ENCODE measurements at places on chromosomes 1 and 21. TPM values are rescaled to one million over a fixed set of nuclear protein-coding genes. Genes with fewer than 3 reads are reported as not detected.
A peak's percentile ranks its signal among the peaks of the same experiment; 100 is the strongest.

DNA sequence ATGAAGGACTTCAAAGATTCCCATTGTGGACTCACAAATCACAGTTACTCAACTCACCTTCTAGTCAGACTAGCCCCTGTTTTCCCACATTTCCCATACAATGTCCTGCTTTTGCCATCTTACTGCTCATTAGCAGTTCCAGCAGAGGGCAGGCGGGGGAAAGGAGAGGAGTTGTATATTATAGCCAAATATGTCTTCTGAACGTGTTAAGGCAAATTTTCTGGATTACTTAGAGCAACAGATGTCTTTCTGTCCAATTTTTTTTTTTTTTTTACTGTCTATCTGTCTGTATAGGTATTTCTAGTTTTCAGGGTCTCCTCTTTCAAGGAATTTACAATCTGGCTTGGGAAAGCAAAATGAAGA is 29.9 kb upstream of the DDAH1 start:
- DNase-seq = no peak

- DNase-seq = peak; percentile 96
Observed at GRCh38 chr1:112735752-112736151, 20.6 kb upstream of the PPM1J start.

- no peak for DNase-seq
Observed at GRCh38 chr1:168498159-168498631, 45.6 kb downstream of the XCL2 start.

DNA sequence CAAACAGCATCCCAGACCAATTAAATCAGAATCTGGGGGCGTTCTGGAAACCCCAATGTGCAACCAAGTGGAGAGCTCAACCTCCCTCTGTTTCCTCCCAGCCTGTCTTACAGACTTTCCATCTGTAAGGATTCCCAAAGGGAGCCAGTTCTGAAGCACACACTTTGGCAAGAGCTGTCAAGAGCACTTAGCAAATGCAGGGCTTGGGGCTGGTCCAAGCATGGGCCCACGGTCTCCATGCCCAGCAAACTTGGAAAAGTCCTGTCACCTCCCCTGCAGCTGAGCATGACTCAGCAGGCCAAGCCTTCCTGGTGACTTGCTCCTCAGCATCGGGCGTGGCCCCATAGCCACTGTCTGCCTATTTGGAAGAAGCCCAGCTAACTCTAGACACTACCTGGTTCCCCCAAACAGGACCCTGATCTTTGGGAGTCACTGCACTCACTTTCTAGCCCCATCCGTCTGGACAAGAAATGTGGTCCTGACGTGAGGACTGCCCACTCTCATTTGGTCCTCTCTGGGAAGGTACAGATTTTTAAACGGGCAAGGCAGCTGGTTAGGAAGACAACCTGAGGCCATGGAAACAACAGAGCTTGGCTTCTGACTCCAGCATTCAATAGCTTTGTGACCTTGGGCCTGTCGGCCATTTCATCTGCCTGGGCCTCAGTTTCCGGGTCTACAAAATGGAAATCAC is 16.9 kb downstream of the SLC2A1 start:
- peak; percentile 95 for DNase-seq

DNA sequence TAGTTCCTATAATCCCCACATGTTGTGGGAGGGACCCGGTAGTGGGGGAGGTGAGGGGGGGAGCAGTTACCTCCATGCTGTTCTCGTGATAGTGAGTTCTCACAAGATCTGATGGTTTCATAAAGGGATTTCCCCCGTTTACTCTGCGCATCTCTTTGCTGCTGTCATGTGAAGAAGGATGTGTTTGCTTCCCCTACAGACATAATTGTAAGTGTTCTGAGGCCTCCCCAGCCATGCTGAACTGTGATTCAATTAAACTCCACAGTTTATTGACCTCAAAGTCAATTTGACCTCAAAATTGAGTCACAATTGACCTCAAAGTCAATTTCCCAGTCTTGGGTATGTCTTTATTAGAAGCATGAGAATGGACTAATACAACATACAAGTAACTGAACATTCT is 19.7 kb downstream of the DPH5 start:
- no peak for DNase-seq

DNA sequence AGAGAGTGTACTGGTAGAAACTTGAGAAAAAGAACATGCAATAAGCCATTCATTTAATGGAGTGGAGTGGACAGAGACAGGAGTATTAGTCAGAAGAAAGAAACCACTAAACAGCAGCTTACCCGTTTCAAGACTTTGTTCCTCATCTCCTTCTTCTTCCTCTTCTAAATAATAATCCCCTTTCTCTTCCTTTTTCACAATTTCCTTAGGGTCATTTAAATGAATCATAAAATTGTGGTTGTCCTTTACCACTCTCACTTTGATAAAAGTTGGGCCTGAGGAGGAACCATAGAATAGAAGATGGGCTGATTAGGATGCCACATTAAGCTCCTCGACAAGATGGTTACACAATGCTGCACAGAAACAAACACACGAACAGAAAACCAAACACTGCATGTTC is 109.6 kb downstream of the WDR3 start:
- DNase-seq = no peak

- no peak for DNase-seq
Observed at GRCh38 chr1:56175211-56175610, 404.2 kb downstream of the PLPP3 start.

GRCh38 chr1:209768354-209768774 is 12.5 kb downstream of the TRAF3IP3 start:
- DNase-seq = no peak

DNA sequence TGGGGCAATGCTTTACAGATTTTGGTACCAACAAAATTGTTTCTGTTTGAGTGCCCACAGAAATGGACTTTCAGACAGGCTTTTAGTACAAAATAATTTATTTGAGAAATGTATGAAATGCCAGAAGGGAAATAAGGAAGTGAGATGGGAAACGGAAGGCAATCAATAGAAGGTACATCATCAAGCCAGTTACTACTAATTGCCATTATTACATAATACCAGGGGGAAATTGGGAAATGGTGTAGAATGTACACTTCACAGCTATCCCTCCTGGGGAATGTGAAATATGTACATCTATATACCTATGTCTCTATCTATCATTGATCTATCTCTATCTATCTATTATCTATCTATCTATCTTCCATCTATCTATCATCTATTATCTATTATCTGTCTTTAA is 264.6 kb upstream of the B3GALT2 start:
- no peak for DNase-seq

GRCh38 chr1:244163861-244164510 is 112.9 kb downstream of the ZBTB18 start:
- DNase-seq = peak; percentile 87

- DNase-seq = no peak
Observed at GRCh38 chr1:208919371-208919770, 664.1 kb upstream of the CAMK1G start.

- DNase-seq = no peak
Observed at GRCh38 chr21:42235593-42235992, 16.7 kb downstream of the ABCG1 start.

DNA sequence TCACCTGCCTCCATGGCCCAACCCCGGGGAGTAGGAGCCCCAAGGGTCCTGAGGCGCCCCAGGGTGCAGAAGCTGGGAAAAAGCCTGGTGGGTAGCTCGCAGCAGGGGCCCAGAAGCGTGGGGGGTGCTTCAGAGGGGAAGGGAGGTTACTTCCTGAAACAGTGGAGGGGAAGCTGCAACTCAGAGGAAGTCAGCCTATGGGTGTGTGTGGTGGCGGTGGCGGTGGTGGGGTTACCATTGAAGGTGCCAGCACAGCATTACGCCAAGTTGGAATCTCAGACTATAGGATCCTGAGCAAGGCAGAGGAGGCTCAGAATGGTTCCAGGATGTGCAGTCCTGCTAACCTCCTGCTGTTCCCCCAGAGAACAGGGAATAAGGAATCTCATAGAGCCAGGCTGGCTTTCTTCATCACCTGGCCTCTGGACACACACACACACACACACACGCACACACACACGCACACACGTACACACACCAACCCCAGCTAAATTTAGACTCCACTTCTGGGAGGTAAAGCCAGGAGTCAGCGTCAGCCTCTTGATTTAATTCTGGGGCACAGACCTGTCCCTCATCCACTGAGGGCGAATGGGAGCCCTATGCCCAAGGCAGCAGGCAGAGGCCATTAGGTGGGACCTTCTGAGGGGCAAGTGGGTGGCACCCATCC is 1.3 kb downstream of the DENND4B start:
- DNase-seq = peak; percentile 93

DNA sequence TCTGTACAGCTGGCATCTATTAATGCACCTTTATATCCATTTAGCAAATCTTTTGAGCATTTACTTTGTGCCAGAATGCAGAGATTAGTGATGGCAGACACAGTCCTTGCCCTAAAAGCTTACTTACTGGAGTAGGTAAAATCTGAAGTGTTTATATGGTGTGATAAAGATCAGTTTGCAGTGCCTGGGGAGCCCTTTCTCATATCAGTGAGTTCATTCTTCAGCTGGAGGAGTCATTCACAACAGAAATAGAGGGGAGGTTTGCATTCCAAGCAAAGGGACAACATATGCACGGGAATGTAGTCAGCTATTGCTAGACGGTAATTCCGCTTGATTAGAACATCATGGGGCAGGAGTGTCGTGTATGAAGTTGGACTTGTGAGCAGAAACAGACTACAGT is 8.4 kb downstream of the SLC35F3 start:
- no peak for DNase-seq

GRCh38 chr1:118364882-118365281 is 179.9 kb upstream of the SPAG17 start:
- DNase-seq = no peak

DNA sequence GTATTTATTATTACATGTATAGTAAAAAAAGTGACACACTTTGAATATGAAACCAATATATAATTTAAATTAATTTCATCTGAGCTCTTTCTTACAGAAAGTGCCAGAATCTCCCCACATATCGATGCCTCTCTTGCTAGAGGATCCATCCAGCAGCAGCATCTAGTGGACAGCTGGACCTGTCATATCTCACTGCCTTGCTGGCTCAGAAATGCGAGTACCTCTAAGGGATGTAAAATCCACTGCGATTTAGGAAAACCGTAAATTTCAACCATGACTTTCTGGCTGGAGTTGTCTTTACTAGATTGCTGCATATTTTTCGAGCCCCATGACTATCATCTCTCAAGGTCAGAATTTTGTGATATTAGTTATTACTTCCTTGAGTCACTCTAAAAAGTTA is 333.8 kb downstream of the NEGR1 start:
- no peak for DNase-seq

Gene FHAD1
- 0.72 TPM for total RNA-seq

Gene C1orf56
- 4.4 TPM for total RNA-seq

Gene CAMK2N1
- total RNA-seq = 1.5 TPM

Gene UBL4B
- total RNA-seq = 1.1 TPM

Gene AMY1A
- not detected for total RNA-seq

Gene ADAM30
- total RNA-seq = not detected

Gene SERPINC1
- total RNA-seq = not detected

Gene OR2L2
- total RNA-seq = under 0.01 TPM

Gene TFF3
- total RNA-seq = not detected

Gene PCP4L1
- not detected for total RNA-seq

Gene IL12RB2
- not detected for total RNA-seq

Measured in osteoblast (primary cell).